NCI-H1417 treated with DMSO at 0.1 percent for 48 hours (cell line): ENCODE measurements at places on chromosomes 1 and 21.

DNA sequence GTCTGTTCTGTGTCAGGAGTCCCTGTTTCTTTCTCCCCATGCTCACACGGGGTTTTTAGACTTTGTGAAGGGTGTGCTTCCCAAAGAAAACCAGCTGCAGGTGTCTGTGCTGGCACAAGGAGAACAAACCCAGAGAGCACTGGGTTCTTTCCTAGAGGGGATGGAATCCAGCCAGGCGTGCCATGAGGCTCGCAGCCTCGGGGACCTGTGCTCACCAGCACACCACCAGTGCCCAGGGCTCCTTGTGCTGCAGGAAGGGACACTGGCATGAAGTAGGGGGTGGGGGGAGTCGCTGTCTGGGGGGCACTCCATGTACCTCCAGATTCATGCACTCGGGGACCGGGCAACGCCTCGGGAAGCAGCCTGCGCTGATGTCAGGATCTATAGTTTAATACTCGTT is 57.9 kb downstream of the AGPAT3 start:
- DNase-seq = no peak

- no peak for DNase-seq
Observed at GRCh38 chr1:59138402-59138801, 158.5 kb upstream of the FGGY start.

DNA sequence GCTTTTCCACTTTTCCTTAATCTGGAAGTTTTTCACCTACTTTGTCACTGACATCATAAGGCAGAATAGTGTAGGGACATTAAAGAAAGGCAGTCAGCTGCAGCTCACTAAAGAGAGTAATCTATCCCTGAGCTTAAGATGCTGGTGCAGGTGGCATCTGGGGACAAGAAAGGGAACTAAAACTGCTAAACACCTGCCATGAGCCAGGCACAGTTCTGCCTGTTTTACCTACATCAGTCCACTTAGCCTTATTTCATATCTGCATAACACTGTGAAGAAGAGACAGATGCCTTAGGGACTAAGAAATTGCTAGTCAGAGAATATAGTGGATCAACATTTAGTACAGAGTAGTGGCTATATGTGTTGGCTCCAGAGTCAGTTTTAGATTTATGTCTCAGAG is 88.1 kb downstream of the GPATCH2 start:
- DNase-seq = no peak

- DNase-seq = no peak
Observed at GRCh38 chr21:25732091-25732760, 2.5 kb downstream of the ATP5PF start.

DNA sequence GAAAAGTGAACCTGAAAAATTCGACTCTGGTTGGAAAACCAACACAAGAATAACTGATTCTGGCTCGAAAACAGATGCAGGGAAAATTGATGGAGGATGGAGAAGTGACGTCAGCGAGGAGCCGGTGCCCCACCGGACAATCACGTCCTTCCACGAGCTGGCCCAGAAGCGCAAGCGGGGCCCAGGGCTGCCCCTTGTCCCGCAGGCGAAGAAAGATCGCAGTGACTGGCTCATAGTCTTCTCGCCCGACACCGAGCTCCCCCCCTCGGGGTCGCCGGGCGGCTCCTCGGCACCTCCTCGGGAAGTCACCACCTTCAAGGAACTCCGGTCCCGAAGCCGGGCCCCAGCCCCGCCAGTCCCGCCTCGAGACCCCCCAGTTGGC is 1.9 kb downstream of the RUSC1 start:
- DNase-seq = no peak

GRCh38 chr1:235720544-235720943 is 71.0 kb upstream of the GNG4 start:
- DNase-seq = no peak

DNA sequence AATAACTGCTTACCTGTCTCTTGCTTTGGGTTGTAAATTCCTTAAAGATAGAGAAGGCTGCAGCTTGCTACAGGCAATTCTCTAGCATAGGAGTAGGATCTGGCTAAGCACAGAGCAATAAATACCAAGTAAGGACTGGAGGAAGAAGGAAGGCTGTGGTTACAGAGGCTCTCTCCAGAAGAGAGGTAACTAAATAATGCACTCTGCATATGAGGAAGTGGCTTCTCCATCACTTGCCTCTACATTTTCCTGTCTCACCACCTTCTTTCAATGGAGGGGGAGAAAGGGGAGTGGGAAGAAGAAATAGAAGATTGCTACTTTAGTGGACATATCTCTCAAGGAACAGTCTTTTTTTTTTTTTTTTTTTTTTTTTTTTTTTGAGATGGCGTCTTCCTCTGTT is 60.9 kb upstream of the LAX1 start:
- DNase-seq = no peak

DNA sequence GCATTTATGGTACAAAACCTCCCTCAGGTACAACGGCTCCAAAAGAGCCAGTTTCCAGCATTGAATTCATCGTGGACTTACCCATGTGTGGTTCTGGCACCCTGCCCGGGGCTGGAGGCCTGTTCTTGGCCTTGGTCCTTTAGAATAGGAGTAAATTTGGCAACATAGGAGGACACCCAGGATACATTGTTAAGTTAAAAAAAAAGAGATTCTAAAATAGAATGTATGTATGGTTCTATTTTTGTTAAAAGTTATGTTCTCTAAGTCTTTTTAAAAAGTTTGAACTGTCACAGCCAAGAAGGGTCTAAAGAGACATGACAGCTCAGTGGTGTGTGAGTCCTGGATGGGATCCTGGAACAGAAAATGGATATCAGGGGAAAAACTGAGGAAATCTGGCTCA is 25.9 kb downstream of the EPHX1 start:
- DNase-seq = no peak

GRCh38 chr1:183390561-183390960 is 27.6 kb downstream of the NMNAT2 start:
- no peak for DNase-seq

DNA sequence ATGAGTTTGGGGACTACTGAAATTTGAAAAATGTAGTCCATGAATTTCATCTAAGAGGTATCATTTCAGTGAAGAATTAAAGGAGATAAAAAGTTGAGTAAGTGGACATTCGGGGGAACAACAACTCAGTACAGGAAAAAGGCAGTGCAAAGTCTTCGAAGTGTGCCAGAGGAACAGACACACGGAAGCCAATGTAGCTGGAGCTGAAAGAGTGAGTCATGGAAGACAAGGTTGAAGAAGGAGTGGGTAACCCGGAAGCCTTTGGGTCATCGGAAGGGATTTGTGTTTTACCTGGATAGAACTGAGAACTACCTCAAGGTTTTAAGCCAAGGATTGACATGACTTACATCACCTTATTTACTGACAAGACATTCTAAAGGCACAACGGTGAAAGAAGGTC is 733.4 kb downstream of the NCAM2 start:
- no peak for DNase-seq

GRCh38 chr1:187300081-187300480 is 471.3 kb downstream of the PLA2G4A start:
- no peak for DNase-seq

GRCh38 chr1:171486048-171486519 is 754 bp downstream of the PRRC2C start:
- no peak for DNase-seq

DNA sequence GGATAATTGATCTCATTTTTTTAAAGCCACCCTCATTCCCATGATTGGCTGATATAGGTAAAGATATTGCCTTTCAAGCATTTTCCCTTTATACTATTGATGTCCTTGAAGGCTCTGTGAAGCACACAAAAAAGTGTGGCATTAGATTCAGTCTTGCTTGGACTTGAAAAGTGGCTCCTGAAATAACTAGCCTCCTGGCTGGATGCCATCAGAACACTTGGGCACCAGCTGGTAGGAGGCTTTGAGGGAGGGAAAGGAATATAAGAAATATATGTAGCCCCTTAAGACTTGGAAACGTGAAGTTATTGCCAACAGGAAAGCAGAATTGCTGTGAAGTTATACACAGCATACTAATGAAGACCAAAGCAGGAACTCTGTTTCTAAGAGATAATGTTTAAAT is 14.1 kb downstream of the MTR start:
- no peak for DNase-seq
